Lung (tissue), 17 donors: ENCODE measurements at places on chromosomes 11 and 22. TPM values are rescaled to one million over a fixed set of nuclear protein-coding genes. Genes with fewer than 3 reads are reported as not detected.

The MYRF gene
- polyA plus RNA-seq = 11.9 TPM

The LSP1 gene
- polyA plus RNA-seq = 95.7 TPM

The ABCG4 gene
- polyA plus RNA-seq = 0.10 TPM

The SLC22A6 gene
- not detected for polyA plus RNA-seq

The FAM180B gene
- 0.10 TPM for polyA plus RNA-seq

The ZNF215 gene
- polyA plus RNA-seq = 0.26 TPM
